Upper lobe of left lung (tissue), 6 donors: ENCODE measurements at places on chromosomes 6 and 20. TPM values are rescaled to one million over a fixed set of nuclear protein-coding genes. Genes with fewer than 3 reads are reported as not detected.

- H3K27ac ChIP-seq: no peak overlapping the region
- no peaks in the 10 kb centered on the region for H3K4me1 ChIP-seq
- H3K27me3 ChIP-seq: no peaks in the 10 kb centered on the region
- no peak for DNase-seq
- no peak overlapping the region for H3K4me3 ChIP-seq
Observed at GRCh38 chr6:39642270-39642669, 82.9 kb downstream of the KIF6 start.

DNA sequence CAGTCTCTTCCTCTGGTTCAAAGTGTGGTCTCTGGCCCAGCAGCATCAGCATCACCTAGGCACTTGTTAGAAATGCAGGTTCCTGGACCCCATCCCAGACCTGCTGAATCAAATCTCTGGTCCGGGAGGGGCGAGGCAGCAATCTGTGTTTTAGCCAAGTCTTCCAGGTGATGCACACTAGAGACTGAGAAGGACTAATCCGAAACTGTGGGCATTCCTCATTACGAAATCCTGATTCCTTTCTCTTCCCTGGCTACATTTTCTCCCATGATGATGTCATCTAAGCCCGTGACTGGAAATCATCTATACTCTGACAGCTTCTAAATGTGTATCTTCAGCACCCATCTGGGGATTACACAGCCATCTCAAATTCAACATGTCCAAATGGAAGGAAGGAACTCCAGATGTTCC, 39.7 kb upstream of the PRND start:
- no peak overlapping the region for H3K4me3 ChIP-seq
- no peaks in the 10 kb centered on the region for H3K4me1 ChIP-seq
- DNase-seq: no peak

FAM217A gene
- total RNA-seq: not detected

TNFRSF21 gene
- 29.9 TPM for total RNA-seq

DNA sequence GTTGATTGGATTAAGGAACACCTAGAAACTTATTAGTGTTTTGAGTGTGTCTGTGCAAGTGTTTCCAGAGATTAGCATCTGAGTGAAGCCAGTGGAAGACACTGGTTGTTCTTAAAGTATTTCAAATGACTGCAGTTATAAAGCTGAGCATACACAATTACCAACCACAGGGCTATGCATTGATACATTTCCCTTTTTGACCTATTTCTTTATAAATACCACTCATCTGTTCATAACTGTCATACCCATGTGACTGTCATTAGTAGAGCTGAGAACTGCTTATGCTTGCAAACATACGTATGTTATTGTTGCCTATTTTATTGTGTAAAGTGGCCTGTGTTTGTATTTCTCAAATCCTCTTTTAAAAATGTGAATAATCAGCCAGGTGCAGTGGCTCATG, 15.3 kb upstream of the ZC3H12D start:
- H3K27ac ChIP-seq: peak overlapping the region; percentile 19
- no peaks in the 10 kb centered on the region for H3K4me1 ChIP-seq
- H3K4me3 ChIP-seq: no peak overlapping the region

DNA sequence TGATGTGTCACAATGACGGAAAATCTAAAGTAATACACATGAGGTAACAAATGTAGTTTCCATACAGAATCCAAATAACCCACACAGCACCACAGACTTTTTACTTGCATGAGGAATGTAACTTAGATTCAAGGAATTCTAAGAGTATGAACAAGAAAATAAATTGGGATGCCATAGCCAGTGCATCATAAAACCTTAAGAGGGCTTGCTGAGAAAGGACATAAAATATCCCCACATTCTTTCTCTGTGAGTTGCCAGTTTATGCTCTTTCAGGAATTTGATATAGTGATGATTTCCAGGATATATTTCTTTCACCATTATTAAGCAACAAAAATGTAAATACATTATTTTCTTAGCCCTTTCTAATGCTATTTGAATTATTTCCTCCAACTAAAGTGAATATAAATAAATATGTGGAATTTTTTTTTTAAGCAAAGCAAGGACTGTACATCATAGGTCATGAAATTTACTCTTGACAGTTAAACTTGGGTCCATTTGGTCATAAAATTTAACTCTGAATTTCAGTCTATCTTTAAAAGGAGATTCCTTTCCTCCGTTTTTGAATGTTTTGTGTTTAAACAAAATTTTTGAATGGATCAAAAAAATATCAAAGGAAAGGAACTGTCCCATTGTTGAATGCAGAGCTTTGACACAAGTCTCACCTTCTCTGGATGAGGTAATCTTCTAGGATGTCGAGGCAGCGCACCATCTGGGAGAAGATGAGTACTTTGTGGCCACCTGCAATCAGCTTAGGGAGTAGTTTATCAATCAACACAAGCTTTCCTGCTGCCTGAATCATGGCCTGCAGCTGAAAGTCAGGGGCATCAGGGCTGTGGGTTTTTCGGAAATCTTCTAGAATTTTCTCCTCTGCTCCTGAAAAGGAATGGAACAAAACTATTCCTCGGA, 116.3 kb upstream of the EMILIN3 start:
- no peak overlapping the region for H3K4me3 ChIP-seq
- no peak overlapping the region for H3K27ac ChIP-seq
- no peaks in the 10 kb centered on the region for H3K27me3 ChIP-seq
- no peak for DNase-seq
- no peaks in the 10 kb centered on the region for H3K4me1 ChIP-seq

DNA sequence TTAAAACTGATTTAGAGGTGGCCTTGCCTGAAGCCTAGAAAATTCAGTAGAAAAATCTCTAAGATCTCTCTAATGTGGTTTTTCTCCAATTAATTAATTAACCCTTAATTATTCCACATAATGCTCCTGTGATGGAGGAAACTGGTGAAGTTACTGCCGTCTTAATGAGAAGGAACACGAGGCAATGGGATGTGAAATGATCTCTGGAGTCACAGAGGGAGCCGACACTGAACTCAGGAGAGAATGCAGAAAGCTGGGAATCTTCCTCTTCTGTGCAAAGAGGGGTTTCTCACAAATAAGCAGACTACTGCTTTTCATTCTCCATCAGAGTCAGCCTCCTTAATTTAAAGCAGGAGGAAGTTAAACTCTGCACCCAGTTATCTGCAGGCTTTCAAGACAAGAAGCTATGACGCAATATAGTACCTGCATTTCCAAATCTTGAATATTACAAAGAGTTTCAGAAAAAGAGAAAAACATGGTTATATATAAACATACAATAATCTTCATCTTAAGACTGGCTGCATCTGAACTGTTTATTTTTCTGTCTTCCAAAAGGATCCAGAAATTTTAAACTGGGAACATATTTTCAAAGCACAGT, 18.1 kb upstream of the SNRPB2 start:
- H3K4me1 ChIP-seq: no peaks in the 10 kb centered on the region
- H3K36me3 ChIP-seq: no peaks in the 10 kb centered on the region
- no peak for DNase-seq
- H3K27ac ChIP-seq: no peak overlapping the region

CST2 gene
- total RNA-seq: 0.29 TPM

DNA sequence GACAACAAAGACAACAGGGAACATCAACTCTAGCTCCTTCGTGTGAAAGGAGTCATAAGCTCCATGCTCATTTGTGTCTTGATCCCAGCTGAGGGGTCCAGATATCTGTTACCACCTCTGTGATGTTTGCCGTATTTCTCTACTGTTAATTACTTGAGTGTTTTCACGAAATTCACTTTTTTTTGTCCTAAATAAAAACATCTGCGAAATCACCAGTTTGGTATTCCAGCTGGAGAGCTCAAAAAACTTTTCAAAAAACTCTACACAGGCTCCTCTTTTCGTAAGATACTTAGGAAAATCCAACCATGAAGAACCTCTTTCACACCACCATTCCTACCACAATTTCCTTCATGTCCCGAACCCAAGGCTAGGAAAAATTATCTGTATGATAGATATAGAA, 25.3 kb downstream of the TRAF3IP2 start:
- H3K4me3 ChIP-seq: no peak overlapping the region
- no peaks in the 10 kb centered on the region for H3K27me3 ChIP-seq
- peaks cover 25% of the 10 kb centered on the region for H3K4me1 ChIP-seq
- H3K27ac ChIP-seq: no peak overlapping the region
- no peak for DNase-seq
- peaks cover 27% of the 10 kb centered on the region for H3K36me3 ChIP-seq

MRAP2 gene
- total RNA-seq: 0.57 TPM

- H3K36me3 ChIP-seq: no peaks in the 10 kb centered on the region
- no peak for DNase-seq
- H3K4me1 ChIP-seq: no peaks in the 10 kb centered on the region
- H3K27me3 ChIP-seq: no peaks in the 10 kb centered on the region
- no peak overlapping the region for H3K4me3 ChIP-seq
Observed at GRCh38 chr20:13910492-13910891, 79.9 kb downstream of the SEL1L2 start.

MYMX gene
- total RNA-seq: 0.46 TPM
